ENCODE measurements at places on chromosomes 7 and 10.

- DNase-seq: no peak
These were observed 329.2 kb upstream of the NPVF start for GRCh38 chr7:25557379-25557917.

DNA sequence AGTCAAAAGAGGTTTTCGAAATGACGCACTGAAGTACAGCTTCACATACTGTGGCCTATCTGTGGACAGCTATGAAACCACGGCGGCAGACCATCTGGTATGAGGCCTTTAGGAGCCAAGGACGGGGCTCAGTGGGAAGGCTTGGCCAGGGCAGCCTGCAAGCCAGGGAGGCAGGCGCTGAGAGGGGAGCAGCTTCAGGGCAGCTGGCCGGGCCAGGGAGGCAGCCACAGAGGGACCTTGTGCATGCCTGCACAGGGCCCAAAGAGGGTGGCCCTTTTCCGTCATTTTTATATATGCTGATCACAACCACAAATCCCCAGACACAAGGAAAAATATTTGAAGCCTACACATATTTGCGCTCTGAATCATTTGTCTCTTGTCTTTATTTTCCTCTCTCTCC, 13.5 kb downstream of the CALD1 start:
- no peak for DNase-seq

DNA sequence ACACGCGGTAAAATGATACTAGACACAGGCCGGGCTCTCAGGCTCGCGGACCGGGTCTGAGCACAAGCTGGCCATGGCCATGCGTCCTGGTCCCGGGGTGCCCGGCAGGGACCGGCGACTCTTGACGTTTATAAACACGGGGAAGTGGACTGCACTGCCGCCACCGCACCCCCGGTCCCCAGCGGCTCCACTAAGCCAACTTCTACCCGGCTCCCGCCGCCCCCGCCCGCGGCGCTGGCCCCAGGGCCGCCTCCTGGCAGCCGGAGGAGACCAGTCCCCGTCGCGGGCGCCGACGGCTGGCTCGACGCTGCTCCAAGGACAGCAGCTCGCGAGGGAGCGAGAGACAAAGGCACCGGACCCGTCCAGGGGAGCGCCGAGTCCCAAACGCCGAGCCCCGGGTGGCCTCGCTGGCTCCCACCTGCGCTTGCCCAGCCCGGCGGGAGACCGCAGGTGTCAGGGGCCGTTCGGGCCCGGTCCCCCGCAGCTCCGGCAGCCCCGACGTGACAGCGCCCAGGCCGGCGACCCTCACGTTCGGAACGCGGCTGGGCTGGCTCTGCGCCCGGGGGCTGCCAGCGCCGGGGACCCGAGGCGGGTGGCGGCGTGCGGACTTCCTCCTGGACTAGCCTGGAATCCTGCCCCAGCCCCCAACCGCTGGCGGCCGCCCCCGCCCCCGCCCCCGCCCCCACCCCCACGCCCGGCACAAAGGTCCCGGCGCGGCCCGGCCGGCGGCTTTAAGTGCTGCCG, 517 bp downstream of the ITGB1 start:
- no peak for DNase-seq

DNA sequence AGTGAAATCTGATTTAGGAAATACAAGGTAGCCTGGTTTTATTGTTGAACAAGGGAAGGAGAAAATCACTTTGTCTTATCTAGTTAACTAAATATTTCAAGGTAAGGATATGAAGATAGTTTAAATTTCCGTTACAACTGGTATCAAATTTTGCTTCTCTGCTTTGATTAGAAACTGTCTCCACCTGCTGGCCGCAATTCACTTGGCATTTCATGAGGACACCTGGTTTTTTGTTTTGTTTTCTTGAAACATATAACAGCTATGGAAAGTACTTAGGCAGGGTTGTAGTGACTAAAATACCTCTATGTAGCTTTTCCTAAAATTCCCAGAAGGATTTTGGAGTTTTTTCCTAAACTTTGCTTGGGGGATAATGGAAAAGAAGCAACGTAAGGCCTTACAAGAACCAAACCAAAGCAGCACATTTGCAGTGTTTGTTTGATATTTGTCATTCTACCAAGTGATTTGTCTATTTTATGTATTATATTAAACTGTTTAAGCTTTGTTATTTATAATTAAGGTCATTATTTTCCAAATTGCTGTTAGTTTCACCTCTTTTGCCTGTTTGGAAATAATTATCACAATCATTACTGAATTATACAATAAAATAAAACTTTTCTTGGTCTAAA, 73.6 kb downstream of the AHCYL2 start:
- no peak for DNase-seq

DNA sequence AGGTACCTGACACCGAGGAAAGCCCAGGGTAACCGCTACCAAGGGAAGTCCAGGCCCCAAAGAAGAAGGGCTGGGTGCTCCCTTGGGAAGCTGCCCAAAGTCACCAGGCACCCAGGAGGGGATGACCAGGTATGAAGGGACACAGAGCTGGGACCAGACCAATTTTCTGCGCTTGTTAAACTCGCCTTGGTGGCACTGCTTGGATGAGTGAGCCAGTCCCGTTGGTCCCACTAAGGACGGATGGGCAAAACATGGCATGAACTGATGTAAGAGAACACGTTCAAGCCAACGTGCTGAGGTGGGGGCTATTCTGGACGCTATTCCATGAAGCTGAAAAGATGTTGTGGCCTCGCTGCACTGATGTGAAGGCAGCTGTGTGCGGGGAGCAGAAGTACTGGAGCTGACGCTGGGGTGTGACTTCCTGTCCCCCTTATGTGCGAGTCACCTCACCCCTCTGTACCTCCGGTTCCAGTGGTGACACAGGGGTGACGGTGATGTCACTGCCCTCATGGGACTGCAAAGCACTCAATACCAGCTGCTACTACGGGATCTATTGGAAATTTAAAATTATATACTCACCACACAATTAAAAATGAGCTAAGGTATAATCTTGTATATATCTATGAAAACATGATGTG, 73.6 kb downstream of the COBL start:
- DNase-seq: no peak

- no peak for DNase-seq
These were observed 35.6 kb upstream of the LOXL4 start for GRCh38 chr10:98303569-98303968.

DNA sequence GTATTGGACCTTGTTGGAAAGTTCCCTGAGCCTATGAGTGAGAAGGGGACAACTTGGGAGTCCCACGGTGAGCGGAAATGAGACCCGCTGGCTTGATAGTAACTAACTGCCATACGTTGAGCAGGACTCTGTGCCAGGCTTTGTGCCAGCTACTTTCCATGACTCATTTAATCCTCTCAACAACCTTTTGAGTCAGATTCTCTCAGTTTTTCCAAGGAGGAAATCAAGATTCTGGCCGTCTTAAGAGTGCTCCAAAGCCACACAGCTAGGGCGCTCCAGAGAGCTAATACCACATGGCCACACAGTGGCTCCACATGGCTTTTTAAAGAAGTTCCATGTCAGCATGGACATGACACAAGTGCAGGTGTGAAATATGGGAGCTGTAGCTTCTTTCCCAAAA, 55.7 kb downstream of the NOD1 start:
- DNase-seq: no peak

DNA sequence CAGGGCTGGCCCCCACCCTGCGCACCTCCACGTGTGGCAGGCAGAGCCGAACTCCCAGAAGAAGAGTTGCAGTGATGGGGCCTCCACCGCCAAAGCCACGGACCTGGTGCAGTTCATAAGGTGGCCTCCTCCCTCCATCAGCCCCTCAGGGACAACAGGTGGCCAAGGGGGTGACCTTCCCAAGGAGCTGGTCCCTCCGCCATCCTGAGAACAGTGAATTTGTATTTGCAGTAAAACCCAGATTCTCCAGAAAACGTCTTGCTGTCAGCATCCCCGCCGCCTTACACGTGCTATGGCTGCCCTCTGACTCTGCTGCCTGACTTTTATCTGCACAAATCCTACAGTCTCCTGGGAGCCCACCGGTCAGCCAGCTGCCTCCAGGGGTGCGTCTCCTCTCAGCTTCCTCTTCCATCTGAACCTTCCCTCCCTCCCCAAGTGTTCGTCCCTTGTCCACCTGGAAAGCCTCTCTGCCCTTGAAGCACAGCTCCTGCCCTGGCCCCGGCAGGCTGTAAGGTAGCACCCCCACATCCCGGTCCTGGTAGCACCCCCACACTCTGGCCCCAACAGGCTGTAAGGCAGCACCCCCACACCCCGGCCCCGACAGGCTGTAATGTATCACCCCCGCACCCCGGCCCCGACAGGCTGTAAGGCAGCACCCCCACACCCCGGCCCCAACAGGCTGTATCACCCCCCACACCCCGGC, 311.8 kb downstream of the PTPRN2 start:
- DNase-seq: no peak

GRCh38 chr7:78234634-78235033, 436.1 kb downstream of the PHTF2 start:
- DNase-seq: no peak

GRCh38 chr7:79673421-79673820, 220.0 kb upstream of the MAGI2 start:
- DNase-seq: no peak

- no peak for DNase-seq
These were observed 1.6 kb downstream of the BEND7 start for GRCh38 chr10:13526948-13527863.

GRCh38 chr10:129449893-129450292, 17.1 kb upstream of the MGMT start:
- no peak for DNase-seq

- no peak for DNase-seq
These were observed 54.6 kb upstream of the NRG3 start for GRCh38 chr10:81820418-81820817.

DNA sequence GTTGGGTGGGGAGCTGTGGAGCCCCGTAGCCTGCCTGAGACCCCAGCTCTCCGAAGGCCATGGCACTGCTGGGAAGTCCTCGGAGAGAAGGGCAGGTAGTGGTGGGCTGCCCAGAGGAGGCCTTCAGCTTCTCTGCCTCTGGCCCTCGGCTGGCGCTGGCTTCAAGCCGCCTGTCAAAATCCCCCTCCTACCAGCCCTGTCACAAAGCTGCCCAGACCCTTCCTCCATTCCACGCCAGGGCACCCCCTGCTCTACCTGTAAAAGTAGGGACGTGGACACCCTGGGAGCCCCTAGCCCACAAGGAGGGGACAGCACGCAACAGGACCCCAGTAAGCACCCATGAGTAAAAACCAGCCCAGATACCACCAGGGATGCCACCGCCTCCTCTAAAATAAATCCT, 31.6 kb downstream of the MAD1L1 start:
- no peak for DNase-seq

Measured in thoracic aorta (tissue), 2 donors.